ENCODE measurements at places on chromosomes 11 and 22.

- DNase-seq, result no peak
Measured at GRCh38 chr11:111421251-111421650, 42.2 kb upstream of the POU2AF1 start.

DNA sequence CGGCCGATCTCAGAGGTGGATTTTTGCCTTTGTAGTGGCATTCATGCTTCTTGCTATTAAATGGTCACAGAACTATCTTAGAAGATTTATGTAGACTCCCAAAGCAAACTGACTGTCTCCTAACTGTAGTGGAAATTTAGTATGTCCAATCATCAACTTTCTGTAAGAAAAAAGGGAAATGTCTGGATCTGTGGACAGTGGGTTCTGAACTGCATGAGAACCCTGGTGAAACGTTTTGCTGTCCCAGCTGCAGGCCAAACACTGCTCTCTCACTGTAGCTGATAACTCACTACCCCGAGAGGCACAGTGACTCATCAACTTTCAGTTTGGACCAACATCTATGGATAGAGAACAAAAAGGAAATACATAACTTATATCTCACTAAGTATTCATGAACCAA is 387.1 kb downstream of the SOX6 start:
- no peak for DNase-seq

GRCh38 chr22:17475318-17476230 is 87.7 kb upstream of the SLC25A18 start:
- DNase-seq, result no peak

DNA sequence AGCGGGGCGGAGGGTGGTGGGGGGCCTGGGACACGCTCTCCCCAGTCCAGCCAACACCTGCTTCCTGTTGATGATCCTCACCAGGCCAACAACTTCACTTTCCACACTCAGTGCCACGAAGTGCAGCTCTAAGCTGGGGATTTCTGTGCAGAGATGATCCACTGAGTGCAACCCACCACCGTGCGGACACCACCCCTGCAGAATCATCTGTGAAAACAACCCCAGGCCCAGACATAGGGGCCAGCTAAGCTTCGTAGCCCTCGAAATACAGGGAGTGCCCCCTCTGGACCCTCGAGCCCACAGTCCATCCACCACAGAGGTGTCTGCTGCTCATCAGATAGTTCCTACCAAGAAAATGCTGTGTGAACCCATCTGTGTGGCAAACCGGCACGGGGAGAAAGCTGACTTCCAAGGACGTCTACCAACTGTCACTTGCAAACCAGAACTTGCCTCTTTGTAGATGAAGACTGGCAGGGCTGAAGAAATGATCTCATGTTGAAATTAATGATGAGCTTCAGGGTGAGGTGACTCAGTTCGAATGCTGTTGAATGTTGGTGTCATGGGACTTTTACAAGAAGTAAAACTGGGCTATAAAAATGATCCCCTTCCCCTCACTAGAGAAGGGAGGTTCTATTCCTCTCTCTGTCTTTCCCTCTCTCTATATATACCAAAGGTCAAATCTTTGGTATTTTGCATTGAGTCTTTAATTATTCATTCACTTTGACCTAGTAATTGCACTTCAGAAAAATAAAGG is 73.4 kb downstream of the MYEOV start:
- no peak for DNase-seq

DNA sequence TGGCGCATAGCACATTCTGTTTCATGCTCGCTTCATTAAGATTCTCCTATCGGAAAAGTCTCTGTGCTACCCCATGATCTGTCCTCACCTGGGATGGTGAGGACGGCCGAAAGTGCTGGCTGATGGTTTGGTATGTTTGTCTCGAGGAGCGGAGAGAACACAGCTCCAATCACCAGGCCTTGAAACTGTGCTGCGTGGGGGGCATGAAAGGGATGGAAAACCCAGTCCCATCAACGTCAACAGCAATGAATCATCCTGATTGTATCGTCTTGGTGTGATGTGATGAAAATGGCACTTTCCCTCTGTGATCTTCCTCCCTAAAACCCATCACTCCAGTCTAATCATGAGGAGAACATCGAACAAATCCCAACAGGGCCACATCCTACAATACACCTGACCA is 8.4 kb downstream of the FXYD6 start:
- DNase-seq, result no peak

- DNase-seq, result no peak
Measured at GRCh38 chr11:117009905-117010605, 88.2 kb downstream of the SIK3 start.

GRCh38 chr11:23480736-23481135 is 620.5 kb upstream of the CCDC179 start:
- no peak for DNase-seq

- no peak for DNase-seq
Measured at GRCh38 chr11:88345408-88345807, 7.9 kb upstream of the CTSC start.

DNA sequence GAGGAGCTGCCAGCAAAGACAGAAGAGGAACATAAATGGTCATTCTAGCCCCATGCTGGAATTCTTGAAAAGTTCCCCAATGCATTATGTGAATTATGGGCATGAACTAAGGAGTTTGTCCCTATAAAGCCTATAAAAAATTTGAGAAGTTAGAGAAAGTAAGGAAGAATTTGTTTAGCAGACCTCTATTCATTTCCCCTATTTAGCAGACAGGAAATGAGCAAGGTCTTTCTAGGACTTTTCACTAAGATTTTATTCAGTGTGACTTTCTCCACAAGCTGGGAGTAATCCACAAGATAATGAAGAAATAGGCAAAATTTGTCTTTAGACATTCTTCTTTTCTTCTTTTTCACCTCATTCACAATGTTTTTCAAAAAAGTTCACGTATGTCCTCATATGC is 20.0 kb downstream of the PRRG4 start:
- DNase-seq, result no peak

- no peak for DNase-seq
Measured at GRCh38 chr22:24095826-24096757, 85.0 kb downstream of the CABIN1 start.

DNA sequence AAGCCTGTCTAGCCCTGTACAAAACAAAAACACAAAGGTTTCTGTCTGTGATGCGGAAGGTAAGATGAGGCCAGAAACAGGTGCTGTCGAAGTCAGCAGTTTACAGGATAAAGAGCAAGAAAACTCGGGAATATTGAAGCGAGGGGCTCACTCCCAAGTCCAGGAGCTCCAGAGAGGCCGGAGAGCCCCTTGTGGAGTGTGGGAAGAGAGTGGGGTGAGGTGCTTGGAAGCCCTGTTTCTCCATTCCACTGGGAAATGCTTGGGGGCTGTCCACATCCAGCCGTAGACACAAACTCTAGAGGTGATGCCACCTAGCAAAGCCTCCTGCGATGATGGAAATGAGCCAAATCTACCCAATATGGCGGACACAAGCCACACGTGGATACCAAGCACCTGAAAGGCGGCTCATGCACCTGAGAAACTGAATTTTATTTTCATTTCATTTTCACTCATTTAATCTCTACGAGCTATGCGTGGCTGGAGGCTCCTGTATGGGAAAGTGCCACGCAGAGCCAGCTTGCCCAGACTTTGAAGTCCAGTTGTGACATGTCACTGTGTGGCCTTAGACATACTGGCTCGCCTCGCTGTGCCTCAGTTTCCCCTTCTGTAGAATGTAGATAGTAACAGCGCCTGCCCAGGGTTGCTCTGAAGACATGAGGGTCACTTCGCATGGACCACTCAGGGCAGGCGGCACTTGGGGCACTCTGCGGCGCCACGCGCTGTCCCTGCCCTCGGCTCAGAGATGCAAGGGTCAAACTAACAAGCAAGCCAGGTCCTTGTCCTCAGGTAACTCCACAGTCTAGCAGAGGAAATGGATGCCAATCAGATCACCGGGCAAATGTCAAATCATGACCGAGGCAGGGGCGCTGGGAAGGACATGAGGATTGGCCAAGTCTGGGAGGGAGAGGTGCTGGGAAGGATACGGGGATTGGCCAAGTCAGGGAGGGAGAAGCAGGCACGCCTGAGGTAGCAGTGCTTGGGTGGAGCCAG is 684.7 kb downstream of the TBC1D22A start:
- DNase-seq, result no peak

GRCh38 chr11:111978028-111978771 is 41.1 kb downstream of the DIXDC1 start:
- DNase-seq, result no peak

DNA sequence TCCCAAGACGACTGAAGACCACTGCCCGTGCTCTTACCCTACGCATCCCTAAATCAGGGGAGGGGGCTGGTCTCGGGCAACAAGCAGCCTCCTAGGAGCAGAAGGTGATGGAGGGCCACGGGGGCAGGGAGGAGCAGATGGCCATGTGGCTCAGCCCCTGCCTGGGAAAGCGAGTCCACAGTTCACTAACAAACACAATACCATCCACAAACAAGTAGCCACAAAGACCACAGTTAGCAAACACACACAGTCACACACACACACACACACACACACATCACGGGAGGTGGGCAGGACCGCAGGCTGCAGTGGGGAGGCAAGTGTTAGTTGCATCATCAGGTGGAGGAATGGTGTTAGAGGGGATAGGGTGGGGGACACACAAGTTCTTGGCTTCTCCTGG is 13.2 kb upstream of the FXYD2 start:
- DNase-seq, result no peak

GRCh38 chr22:17479135-17479534 is 84.2 kb upstream of the SLC25A18 start:
- DNase-seq, result no peak

GRCh38 chr11:92929653-92930052 is 39.8 kb upstream of the MTNR1B start:
- DNase-seq, result no peak

DNA sequence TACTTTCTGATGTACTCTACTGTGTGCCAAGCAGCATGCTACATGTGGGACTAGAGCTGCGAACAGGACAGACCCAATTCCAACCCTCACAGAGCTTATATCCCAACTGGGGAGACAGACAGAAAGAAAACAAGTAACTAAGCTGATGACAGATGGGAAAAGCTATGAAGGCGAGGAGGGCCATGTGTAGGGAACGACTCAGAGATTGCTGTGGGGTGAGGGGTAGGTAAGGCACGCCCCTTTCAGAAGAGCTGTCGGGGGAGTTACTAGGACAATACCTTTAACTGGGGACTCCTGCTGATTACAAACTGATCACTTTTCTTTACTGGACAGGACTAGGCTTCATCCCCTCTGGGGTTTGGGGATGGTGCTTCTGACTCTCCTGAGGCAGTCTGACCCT is 48.9 kb downstream of the ST3GAL4 start:
- no peak for DNase-seq

DNA sequence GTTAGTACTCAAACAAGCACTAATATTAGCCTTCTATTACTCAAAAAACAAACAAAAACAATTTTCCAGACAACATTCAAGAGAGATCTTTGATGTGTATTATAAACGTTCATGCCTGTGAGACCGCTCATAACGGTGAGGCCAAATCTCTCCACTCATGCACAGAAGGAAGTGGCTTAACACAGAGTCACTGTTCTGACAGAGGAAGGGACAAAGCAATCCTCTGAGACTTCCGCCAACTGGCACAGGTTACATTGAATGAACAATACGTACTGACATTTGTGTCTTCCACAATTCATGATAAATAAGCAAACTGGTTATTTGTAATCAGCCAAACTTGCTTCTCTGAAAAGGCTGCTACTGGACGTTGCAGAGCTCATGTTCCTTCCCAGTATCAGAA is 30.5 kb downstream of the CHKA start:
- DNase-seq, result no peak

DNA sequence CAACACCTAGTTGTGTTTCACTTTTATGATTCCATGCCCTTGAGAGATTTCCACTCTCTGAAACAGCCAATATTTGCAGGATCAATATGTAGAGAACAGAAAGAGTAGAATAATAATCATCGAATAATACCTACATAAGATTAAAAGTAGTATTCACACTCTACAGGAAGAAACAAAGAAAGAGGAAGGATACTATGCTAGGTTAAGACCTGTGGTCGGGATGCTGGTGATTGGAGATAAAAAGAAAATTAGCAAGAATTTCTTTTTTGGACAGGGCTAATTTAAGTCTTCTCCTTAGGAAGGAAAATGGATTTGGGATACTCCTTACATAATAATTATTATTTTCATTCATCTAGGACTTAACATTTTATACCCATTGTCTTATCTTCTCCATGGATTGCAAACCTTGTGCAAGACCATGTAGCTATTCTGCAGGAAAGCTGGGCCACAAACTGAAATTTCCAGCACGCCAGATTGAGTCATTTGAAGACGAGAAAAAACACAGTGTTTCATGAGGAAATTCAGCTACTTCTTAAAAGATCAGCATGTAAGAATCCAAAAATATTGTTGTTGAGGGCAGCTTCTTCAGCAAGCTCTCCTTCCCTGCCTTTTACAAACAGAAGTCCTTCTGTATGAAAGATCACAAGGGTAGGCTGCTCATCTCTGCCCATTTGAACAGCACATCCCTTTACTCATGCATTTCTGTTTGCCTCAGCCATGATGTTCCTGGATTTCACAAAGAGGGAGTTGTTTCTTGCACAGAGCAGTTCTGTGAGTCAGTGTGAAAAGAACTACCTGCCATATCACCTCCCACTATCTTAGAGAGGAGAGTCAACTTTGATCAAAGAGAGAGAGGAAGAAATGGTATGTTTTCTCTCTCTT is 90.7 kb downstream of the FAM76B start:
- DNase-seq, result no peak

DNA sequence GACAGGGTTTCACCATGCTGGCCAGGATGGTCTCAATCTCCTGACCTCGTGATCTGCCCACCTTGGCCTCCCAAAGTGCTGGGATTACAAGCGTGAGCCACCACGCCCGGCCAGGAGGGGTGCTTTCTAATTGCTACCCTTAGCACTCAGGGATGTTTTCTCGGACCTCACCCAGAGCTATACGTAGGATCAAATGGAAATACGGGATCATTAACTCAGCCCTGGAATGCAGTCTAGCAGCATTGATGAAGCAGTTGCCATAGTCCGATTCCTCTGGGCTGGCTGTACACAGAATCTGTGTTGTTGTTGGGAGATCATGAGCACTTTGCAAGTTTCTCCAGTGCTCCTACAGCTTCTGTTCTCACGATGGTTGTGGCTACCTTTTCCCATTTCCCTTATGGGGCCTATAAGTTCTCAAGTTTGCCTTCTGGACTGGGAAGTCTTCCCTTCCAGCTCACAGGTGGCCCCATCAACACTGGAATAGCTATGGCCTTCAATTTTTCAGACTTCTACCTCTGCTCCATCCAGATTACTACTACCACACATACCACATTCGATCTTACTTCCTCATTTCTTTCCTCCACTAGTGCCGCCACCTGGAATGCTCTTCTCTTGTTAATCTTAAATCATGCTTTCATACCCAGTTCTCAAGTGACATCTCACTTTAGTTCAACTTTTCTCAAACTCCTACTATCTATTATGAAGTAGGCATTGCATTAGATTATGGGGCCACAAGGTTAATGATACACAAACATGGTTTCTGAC is 16.1 kb upstream of the PCF11 start:
- no peak for DNase-seq

DNA sequence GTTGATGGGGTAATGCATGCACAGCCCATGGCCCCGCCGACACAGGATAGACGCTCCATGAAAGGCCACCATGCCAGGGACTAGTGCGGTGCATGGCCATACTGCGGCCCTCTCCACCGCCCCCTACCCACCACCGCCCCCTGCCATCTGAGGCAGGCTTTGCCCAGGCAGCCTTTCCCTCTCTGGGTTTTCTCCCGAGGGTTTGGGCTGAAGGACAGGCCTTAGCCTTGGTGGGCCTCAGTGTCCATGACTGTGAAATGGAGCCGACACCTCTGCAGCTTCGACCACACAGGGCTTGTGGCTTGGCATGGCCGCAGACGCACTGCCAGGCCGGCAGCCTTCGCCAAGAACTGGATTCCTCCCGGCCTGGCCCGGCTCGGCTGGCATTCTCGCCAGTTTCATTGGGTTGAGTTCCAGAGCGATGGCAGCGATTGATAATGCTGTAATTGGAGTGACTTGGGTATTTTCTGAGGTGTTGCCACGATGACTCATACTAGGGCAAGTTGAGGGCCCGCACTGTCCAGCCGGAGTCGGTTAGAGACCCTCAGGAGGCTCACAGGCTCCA is 111.3 kb downstream of the WNT7B start:
- no peak for DNase-seq
